ENCODE measurements at places on chromosomes 1 and 21.

- no peak for DNase-seq
Measured at GRCh38 chr21:43987509-43987908, 24.6 kb upstream of the TRAPPC10 start.

DNA sequence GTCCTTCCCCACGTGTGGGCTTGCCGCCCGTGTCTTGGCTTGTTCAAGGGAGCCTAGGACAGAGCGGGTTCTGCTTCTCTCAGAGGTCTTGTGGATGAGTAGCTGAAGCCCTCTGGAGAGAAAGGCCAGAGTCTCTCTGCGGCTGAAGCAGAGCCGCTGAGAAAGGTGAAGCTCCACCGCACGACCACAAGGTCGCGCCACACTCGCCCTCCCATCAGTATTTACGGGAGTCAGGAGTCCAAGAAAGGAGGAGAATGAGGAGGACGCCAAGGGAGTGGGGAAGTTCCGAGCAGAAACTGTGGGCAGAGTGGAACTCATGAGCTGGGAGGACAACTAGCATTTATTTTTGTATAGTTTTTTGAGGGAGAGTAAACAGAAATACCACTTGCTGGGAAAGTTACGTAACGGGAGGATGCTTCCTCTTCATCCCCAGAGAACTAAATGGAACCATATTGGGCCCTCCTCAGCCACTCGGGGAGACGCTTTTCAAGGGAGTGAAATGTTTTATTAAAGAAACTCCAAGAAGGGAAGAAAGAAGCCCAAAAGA, 51.6 kb upstream of the HAO2 start:
- no peak for DNase-seq

DNA sequence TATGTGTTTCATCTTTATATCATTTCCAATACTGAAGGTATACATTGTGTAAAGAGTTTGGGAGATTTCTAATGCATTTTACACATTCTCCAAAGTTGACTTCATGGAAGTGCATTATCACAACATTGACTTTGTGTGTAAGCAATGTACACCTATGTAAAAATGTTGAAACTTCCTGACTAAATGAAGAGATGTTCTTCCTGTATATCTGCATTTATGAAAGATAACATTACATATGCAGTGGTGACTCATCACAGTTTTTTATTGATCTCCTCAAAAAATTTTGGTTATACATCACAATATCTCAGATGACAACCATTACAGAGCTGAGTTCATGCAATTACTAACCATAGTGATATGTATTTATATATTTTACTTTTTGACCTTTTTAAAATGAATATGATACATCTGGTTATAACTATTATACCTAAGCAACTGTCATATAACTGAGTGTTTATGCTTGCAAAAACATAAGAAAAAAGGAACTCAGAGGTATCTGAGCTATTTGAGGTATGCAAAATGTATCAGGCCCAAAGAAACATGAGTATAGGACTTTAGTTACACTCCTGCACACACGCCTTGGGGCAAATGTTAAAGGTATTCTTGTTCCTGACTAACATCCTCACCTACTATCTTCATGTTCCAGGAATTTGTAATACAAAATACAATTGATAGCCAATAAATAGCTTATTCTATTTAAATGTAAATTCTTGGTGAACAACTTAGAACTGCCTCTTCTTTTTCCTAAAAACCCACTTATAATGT, 88.2 kb upstream of the OLFM3 start:
- no peak for DNase-seq

DNA sequence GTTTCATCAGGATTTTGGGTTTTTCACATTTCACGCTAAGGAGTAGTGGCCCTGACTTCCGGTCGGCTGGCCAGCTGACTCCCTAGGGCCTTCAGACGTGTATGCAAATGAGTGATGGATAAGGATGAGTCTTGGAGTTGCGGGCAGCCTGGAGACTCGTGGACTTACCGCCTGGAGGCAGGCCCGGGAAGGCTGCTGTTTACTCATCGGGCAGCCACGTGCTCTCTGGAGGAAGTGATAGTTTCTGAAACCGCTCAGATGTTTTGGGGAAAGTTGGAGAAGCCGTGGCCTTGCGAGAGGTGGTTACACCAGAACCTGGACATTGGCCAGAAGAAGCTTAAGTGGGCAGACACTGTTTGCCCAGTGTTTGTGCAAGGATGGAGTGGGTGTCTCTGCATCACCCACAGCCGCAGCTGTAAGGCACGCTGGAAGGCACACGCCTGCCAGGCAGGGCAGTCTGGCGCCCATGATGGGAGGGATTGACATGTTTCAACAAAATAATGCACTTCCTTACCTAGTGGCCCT, 23.1 kb upstream of the TNFRSF1B start:
- DNase-seq = no peak

DNA sequence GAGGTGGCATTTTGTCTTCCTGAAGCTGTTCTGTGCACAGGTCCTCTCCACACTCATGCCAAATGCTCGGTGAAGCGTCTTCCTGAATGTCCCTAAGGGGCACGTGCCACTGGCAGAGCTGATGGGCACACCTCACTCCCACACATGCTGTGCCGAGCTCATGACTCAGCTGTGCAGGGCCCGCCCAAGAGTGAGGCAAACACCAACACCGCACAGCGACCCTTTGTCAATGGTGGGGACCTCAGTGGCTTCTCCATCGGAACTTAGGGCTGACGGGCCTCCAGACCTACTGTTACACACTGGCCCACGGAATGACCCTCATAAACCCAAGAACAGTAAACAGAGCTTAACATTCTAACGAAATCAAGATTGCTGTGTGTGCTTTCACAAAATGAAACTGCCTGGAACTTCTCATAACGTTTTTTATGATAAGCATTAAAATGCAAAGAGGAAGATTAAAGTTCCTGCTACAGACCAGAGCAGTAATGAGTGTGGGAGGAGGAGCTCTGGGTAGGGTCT, 89.3 kb downstream of the SIM2 start:
- DNase-seq = peak; percentile 7

- no peak for DNase-seq
Measured at GRCh38 chr1:57770772-57771171, 346.9 kb upstream of the DAB1 start.

GRCh38 chr1:160741612-160742348, 2.7 kb downstream of the SLAMF7 start:
- no peak for DNase-seq

- no peak for DNase-seq
Measured at GRCh38 chr1:58597996-58598395, 20.9 kb upstream of the TACSTD2 start.

GRCh38 chr1:60600532-60600931, 481.8 kb upstream of the NFIA start:
- no peak for DNase-seq

GRCh38 chr1:32791881-32792280, 25.3 kb downstream of the YARS1 start:
- no peak for DNase-seq

- no peak for DNase-seq
Measured at GRCh38 chr1:6234502-6235295, 1.1 kb downstream of the ICMT start.

All from hematopoietic multipotent progenitor cell treated with erythropoietin and hydrocortisone succinate and interleukin-3 and kit ligand, for 15 days (in vitro differentiated cells).